ENCODE measurements at places on chromosomes 11 and 22.
A peak's percentile ranks its signal among the peaks of the same experiment; 100 is the strongest.

GRCh38 chr11:19410032-19410431 is 169.3 kb upstream of the E2F8 start:
- DNase-seq = no peak

DNA sequence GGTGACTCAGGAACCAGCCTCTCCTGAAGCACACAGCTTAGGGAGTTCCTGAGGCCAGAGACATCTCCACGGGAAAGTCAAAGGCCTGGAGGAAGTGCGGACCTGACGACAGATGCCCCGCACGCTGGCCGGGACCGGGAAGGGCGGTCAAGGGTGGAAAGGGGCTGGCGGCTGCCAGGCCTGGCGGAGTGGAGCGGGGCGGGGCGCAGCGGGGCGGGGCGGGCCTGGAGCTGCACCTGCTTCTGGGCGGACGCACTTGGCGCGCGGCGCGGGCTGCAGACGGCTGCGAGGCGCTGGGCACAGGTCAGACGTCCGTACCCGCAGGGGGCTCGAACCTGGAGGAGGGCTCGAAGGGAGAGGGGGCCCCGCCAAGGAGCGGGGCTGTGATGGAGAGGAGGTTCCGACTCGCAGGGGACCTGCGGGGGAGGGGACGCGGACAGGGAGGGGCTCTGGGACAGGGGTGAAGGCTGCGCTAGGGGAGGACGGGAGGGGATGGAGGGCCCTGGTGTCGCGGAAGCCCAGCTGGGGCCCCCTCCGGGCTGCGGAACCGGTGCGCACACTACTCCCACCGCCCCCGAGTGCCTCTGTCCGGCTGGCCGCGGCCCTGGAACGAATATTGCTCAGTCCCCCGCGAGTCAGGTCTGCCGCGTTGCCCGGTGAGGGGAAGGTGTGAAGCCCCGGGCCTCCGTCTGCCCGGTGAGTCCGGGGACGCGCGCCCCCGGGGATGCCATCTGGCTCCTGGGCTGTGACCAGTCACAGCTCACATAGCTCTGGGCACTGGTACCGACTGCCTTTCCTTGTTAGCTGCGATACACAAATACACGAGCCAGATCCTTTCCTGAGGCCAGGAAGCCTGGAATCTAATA is at the start of gene TMEM45B:
TSS of gene TMEM45B (plus strand) at position 253 of the 866 bp plus-strand sequence. CDS start 36,635 bp downstream, outside the sequence.
- no peak for DNase-seq

GRCh38 chr11:122634501-122634900 is 21.0 kb upstream of the UBASH3B start:
- DNase-seq = peak; percentile 78

- no peak for DNase-seq
These were observed 33.0 kb upstream of the NARS2 start for GRCh38 chr11:78607696-78608095.

- DNase-seq = peak; percentile 48
These were observed 53.0 kb downstream of the GRAMD4 start for GRCh38 chr22:46673205-46673604.

GRCh38 chr11:84564180-84564866 is 1062.8 kb downstream of the DLG2 start:
- peak; percentile 35 for DNase-seq

GRCh38 chr11:71358122-71358728 is 90.0 kb downstream of the DHCR7 start:
- no peak for DNase-seq

GRCh38 chr11:44243595-44244343 is 66.2 kb downstream of the ALX4 start:
- peak; percentile 81 for DNase-seq

GRCh38 chr22:42296381-42296853 is 26.0 kb upstream of the TCF20 start:
- no peak for DNase-seq

Measured in fibroblast of skin of abdomen (primary cell).